ENCODE measurements at places on chromosomes 6 and 20. TPM values are rescaled to one million over a fixed set of nuclear protein-coding genes. Genes with fewer than 3 reads are reported as not detected.

The FILIP1 gene
- total RNA-seq, result not detected

The RNF146 gene
- total RNA-seq, result 21.9 TPM

The GJA1 gene
- total RNA-seq, result 147 TPM

The KHDC1L gene
- not detected for total RNA-seq

The TMC2 gene
- total RNA-seq, result not detected

Measured in Calu3 (cell line).